ENCODE measurements at places on chromosomes 2 and 18.

GRCh38 chr18:1914489-1914888 is 656.8 kb downstream of the METTL4 start:
- no peak for DNase-seq

GRCh38 chr18:27109451-27109850 is 75.7 kb downstream of the CHST9 start:
- DNase-seq: no peak

GRCh38 chr2:133986081-133986837 is 267.6 kb upstream of the MGAT5 start:
- DNase-seq: no peak

DNA sequence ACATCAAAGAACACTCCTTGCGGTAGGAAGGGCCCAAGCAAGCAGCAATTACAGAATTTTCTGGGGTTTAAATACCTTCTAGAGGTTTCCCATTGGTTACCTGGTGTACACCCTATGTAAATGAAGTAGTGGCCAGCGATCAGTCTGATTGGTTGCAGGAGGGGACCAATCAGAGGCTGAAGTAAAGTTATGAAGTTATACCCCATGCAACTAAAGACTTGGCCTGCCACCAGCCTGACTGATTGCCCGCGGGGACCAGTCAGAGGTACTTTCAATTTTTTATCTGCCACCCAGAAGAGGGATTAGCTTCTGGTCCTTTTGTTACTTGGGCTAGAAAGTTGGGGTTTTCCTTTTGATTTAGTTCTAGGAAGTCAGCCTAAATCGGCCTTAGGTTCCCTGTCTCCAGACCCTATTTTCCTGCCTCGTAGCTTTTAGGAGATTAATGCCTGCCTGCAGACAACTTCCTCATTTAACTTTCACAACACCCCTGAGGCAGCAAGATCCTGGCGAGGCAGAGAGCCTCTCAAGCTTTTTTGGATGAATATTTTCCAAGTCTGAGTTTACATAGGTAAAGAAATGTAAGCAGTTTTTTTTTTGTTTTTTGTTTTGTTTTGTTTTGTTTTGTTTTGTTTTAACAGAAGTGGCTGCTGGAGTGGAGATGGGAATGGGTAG is 1.5 kb upstream of the DGUOK start:
- DNase-seq: no peak

GRCh38 chr2:130957915-130958314 is 121.2 kb downstream of the ARHGEF4 start:
- DNase-seq: no peak
